Activated T-cell treated with anti-CD3 and anti-CD28 coated beads for 48 hours (primary cell): ENCODE measurements at places on chromosomes 2 and 18.

- DNase-seq, result no peak
Measured at GRCh38 chr18:65522907-65523306, 227.9 kb upstream of the CDH7 start.

DNA sequence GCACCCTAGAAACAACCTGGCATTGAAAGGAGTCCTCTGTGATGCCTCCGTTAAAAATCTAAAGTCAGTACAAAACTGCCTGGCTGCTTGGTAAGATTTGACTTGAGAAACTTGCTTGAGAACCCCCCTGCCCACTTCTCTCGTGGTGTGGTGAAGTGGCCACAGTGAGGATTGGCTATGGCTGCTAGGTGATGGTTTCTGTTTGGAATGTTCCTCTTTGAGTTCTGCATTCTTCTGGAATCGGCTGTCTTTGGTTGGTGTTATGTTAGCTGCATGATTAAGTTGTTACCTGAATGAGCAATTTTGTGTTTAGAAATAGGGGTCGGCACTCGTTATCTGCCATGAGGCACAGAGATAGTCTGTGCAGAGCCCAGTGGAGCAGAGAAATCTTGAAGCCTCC is 21.7 kb upstream of the SAG start:
- no peak for DNase-seq

- no peak for DNase-seq
Measured at GRCh38 chr2:79139423-79139822, 19.1 kb downstream of the REG1A start.

GRCh38 chr18:63487676-63488075 is 10.9 kb downstream of the SERPINB5 start:
- DNase-seq, result no peak

DNA sequence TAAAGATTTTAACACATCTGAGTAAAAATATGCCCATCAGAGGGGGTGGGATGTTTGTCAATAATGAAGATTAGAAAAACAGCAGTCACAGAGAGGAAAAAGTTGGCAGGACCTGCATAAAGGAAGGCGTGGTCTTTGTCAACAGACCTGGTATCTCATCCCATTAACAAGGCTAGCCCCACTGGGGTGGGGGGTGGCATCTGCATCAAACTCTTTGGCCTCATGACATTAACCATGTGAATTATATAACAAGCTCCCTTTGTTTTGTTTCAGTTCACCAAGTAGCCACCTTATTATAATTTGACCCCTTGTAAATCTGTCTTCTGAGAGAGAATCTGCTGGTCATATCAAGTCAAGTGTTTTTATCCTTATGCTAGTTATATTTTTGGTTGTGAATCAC is 28.8 kb downstream of the NEMP2 start:
- no peak for DNase-seq

DNA sequence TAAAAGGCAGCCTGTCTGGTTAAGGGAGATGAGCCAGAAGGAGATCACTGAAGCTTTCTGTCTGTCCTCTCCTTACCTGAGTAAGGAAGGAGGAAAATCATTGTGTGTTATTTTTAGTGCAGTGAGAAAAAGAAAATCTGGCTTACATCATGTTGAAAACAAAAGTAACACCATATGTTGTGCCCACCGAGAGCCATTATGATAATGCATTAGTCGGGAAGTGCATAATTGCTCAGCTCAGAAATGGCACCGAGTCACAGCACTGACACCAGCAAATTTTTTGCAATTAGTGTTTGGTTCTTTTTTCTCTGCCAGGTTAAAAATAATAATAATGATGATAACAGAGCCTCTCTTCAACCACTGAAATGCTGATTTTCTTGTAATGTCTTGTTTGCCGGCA is 46.6 kb downstream of the HNMT start:
- no peak for DNase-seq

- DNase-seq, result no peak
Measured at GRCh38 chr18:27856820-27857219, 320.1 kb downstream of the CDH2 start.

DNA sequence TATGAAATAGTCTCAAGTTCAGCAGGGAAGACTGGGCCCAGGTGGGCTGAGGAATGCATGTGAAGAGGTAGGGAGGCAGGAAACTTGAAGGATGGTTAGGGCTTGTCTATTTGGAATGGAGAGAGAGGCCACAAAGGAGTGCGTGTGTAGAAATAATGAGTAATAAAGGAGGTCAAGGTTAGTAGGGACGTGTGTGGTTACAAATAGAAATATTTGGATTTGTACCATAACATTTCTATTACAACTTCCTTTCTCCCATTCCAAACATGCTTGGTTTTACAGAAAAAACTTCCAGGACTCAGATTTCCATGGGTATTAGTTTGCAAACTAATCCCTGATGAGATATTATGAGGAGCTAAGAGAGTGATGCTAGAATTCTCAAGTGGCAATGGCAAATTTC is 280.6 kb downstream of the NCKAP5 start:
- no peak for DNase-seq

DNA sequence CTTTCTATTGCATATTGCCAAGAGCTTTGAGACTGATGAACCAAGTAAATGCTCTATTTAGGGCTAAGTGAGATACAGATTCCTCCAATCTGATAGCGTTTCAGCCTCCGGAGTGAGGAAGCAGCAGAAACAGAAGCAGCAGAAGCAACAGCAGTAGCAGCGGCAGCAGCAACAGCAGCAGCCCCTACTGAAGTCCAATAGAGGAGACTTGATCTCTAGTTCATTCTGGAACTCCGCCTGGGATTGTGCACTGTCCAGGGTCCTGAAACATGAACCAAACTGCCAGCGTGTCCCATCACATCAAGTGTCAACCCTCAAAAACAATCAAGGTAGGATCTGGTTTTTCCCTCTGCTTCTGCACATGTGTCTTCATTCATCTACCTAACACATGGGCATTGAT is at the start of gene DPP10:
DPP10 (plus strand) TSS at position 132 of the 400 bp plus-strand sequence.
- DNase-seq, result no peak

- no peak for DNase-seq
Measured at GRCh38 chr2:100903534-100904258, 83.8 kb downstream of the NPAS2 start.

DNA sequence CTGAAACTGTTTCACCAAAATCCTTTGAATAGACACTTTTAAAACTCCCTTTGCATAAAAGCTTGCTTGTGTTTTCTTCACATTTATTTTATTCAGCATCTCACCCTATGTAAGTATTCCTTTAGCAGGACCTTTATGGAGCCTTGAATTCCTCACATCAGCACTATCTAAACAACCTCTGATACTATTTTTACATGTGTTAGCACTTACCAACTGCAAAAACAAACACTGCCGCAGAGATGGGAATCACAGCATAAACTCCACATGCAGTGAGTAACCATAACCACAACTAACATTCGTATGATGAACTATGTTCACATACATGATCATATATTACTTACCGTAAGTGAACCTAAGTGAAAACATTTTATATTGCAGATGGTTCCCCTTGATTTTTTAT is 15.4 kb downstream of the FBXO15 start:
- DNase-seq, result no peak

- no peak for DNase-seq
Measured at GRCh38 chr2:215452725-215453124, 16.9 kb upstream of the FN1 start.

DNA sequence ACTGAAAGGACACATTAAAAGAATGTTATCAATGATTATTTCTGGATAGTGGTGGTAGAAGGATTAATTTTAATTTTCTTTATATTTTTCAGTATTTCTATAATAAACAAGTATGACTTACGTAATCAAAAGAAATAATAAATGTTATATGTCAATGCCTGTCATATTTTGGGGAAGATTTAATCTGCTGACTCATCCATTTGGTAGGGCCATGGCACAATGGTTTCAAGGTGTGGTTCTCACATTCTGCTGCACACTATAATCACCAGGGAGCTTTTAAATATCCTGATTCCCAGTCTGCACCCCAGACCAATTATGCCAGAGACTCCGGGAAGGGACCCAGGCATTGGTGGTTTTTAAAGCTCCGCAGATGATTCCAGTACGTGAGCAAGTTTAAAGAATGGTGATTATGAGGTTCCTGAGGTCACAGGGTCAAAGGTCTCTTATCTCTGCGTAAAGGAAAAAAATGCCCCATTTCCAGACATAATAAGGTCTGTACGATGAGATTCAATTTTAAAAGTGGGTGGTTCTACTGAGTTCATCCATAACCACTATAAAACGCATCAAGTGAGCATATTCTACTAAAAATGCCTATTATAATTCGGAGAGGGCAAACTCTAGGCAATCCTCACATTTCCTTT is 27.2 kb downstream of the WIPF1 start:
- no peak for DNase-seq

- DNase-seq, result no peak
Measured at GRCh38 chr2:214604861-214605260, 194.0 kb downstream of the VWC2L start.

DNA sequence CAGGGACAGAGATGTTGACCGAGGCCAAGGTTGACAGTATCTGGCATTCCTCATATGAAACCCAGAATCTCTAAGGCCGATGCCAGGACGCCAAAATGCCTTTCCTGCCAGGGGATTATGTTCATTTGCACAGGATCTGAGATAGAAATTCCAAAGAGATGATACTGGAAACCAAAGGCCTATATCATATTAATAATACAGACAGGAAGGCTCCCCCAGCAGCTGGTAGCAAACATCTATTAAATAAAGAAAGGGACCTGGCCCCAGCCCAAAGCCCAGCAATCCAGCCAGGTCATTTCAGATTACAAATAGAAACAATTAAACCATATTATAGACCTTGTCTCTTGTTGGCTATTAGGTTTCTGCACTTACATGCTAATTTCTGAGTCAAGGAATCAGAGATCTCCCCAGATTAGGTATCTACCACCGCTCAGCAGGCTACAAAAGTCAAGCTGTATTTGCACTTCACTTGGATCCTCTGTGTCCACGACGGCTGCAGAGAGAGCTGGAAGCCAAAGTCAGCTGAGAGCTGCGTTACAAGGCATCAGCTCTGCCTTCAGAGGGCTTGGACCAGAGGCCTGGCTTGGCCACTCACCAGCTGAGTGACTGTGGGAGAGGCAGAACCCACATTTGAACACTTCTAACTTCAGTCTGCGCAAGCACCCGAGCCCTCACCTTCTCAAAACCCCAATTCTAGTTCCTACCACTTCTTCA is 269.3 kb upstream of the SIX2 start:
- no peak for DNase-seq

DNA sequence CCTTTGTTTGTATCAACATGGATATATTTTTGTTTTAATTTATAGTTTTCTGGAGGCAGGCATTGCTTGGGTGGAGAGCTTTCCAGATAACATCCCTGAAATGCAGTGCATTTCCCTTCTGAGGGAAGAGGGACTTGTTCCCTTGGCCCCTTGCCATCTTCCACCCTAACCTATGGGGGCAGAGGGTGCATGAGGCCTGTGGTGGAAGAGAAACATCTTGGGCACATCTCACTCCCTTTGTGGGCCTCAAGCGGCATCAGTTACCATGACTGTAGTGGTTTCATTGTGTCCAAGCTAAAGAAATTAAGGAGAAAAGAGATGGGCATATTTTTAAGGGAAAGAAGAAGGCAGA is 5.3 kb upstream of the RPL37A start:
- DNase-seq, result no peak

DNA sequence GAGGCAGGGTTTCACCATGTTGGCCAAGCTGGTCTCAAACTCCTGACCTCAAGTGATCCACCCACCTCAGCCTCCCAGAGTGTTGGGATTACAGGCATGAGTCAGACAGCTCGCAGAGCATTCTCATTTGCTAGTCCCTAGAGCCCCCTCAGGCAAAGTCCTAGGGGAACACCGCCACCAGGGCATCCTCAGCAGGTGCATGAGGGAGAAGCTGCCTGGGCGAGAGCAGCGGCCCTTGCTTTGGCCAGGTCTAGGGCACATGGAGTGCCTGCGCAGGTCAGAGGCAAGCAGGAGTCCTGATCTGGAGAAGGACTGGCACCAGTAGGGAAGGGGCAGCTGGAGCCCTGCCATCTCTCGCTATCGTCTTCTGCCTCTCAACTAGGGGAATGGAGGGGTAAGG is 32.4 kb downstream of the NGEF start:
- no peak for DNase-seq

- no peak for DNase-seq
Measured at GRCh38 chr2:234395891-234396420, 100.9 kb downstream of the ARL4C start.

DNA sequence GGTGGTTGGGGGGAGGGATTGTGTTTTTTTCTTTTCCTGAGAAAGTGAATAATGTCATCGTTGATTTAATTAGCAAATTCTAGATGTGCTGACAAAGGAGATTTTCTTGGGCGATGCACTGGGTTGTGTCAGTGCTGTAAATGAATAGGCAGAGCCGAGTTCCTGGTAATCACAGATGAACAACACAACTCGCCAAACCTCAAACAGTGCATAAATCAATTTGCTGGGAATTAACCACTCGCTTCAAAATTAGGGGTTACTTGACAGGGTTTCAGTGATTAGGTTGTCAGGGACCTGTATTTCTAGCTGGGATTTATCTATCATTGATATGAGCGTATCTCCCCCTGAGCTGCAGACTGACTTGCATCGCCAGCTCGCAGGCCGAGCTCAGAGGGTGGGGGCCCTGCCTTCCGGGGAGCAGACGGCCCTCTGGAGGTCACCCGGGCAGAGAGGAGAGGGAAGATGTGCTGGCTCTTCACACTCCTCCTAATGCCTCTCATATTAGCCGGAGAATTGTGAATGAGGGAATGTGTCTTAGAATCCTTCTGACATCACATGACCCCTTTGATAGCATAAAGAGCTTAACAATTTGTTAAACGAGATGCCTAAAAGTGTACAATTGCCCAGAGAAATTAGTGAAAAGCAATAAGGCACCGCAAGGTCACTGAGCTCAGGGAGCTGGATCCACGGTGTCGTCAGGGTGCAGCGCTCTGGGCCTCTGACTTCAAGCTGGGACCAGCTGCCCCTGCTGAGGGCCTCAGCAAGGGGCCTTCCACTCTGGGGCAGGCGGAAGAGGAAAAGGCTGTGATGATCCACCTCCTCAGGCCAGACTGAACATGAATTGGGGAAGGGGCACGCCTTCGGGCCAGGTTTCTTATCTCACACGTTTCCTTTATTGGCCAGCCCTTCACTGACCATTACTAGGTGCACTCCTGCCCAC is 48.9 kb downstream of the SMIM21 start:
- DNase-seq, result no peak

- DNase-seq, result no peak
Measured at GRCh38 chr2:178892751-178893625, 85.8 kb upstream of the TTN start.

DNA sequence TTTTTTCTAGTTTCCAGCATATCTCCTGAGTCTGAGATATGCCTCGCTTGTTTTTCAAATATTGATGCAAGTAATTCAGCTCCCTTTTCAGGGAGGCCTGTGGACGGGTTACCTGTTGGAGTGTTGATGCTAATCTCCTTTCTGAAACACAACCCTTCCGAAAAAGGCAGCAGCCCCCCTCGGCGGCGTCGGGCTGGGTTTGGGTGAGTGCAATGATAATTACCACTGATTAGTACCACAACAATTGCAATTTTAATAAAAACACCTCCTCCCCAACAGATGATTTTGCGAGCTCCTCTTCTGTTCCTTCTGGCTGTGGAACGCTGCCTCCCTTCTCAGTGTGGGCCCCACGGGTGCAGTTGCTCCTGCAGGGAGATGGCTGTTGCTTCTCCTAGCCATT is 66.3 kb downstream of the PTGR3 start:
- no peak for DNase-seq
